ENCODE measurements at places on chromosomes 11 and 22. TPM values are rescaled to one million over a fixed set of nuclear protein-coding genes. Genes with fewer than 3 reads are reported as not detected.

ACTN3 gene
- 0.17 TPM for total RNA-seq

INS gene
- not detected for total RNA-seq

C22orf42 gene
- total RNA-seq, result not detected

ZNF280B gene
- 0.17 TPM for total RNA-seq

ANO1 gene
- not detected for total RNA-seq

Data from smooth muscle cell of trachea (primary cell).